ENCODE measurements at places on chromosomes 2 and 18. TPM values are rescaled to one million over a fixed set of nuclear protein-coding genes. Genes with fewer than 3 reads are reported as not detected.

The DDX18 gene
- 28.2 TPM for total RNA-seq

The IL1R1 gene
- 20.9 TPM for total RNA-seq

The SPP2 gene
- not detected for total RNA-seq

The CLEC4F gene
- total RNA-seq, result 0.25 TPM

The HOXD10 gene
- total RNA-seq, result not detected

The TGFA gene
- 1.1 TPM for total RNA-seq

The RAD51AP2 gene
- total RNA-seq, result 0.10 TPM

The RMDN2 gene
- 6.2 TPM for total RNA-seq

The FSIP2 gene
- 0.20 TPM for total RNA-seq

The CROCC2 gene
- not detected for total RNA-seq

DNA sequence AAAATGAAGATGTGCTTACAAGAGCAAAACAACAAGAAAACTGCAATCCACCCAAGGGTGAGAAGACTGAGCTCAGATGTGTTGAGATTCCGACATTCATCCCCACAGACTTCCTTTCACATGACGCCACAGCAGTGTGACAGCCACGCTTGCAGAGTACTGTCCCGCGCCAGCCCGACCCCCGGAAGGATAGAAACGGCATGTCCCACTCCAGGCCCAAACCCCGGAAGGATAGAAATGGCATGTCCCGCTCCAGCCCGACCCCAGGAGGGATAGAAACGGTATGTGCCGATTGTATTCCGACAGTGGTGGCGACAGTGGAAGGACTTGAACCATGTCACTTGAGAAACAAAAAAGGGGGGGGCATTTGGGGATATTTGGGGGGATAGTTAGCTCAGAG, 119.1 kb upstream of the PXDN start:
- no peak for DNase-seq

DNA sequence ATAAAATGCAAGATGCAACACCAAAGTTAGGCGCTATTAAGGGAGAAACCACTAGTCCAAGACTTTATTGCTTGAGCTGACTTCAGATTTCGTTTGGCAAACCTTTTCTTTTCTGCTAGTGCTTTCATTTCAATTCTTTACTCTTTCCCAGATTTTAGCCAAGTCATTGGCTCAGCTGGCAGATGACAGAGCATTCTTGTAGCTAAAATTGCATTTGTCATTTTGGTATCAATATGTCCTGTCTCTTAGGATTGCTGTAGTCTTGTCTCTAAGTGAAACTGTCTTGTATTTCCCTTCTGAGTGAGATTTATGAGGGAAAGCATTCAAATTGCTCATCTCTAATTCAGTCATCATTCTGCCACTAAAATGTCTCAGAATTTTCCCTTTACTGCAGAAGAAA, 335.1 kb downstream of the METTL4 start:
- DNase-seq, result no peak

GRCh38 chr2:119293254-119293653, 69.6 kb downstream of the STEAP3 start:
- DNase-seq, result no peak

GRCh38 chr2:20624884-20625485, 25.9 kb downstream of the HS1BP3 start:
- peak; percentile 22 for DNase-seq

DNA sequence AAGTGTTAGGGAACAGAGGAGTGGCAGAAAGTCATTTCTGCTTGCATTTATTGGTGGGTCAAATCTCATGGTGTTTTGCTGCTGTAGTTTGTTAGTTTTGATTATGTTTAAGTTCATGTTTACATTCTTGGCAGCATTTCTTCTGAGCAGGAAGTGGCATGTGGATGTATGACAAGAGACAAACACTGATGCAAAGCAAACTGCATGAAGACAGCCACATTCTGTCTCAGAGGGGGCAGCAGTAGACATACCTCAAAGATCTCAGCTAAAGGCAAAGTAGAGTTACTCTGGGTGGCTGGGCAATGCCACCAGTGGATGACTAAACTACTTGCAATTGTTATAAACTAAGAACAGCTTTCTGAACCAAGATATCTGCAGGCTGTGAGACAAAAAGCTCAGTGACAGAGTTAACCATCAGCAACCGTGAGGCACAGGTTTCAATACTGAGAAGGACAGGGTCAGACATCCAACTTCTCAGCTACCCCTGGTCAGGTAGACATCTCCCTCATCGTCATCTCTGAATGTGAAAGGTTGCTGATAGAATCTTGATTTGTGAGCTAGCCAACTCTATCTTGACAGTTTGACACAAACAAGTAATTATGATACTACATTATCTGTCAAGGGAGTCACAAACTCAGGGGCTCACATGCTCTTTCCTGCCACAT, 16.4 kb downstream of the GALNT3 start:
- DNase-seq, result no peak

- no peak for DNase-seq
These were observed 216.4 kb downstream of the BCL2 start for GRCh38 chr18:63102941-63103744.

- no peak for DNase-seq
These were observed 30.0 kb downstream of the PID1 start for GRCh38 chr2:229240984-229241491.

GRCh38 chr18:11339188-11339775, 189.9 kb upstream of the PIEZO2 start:
- DNase-seq, result no peak

GRCh38 chr2:137220438-137220993, 455.2 kb downstream of the THSD7B start:
- DNase-seq, result no peak

DNA sequence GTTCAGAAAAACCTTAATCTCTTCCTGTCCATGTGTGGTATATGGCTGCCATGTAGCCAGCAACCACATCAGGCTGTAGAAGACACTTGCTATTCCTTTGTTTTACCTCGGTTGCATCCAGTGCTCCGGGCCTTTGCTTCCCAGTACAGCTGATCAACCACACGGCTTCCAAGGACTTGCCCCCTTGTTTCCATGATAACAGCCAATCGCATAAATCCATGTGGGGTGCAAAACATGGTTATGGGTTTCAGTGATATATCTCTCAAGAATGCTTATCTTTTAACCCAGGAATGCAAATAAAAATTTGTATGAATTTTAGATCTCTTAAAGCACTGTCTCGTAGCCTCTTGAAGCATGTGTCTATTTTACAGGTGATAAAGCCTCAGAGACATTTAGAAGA, 118.3 kb downstream of the MGAT5 start:
- DNase-seq, result no peak

- no peak for DNase-seq
These were observed 19.1 kb downstream of the KCNE4 start for GRCh38 chr2:223071139-223071538.

DNA sequence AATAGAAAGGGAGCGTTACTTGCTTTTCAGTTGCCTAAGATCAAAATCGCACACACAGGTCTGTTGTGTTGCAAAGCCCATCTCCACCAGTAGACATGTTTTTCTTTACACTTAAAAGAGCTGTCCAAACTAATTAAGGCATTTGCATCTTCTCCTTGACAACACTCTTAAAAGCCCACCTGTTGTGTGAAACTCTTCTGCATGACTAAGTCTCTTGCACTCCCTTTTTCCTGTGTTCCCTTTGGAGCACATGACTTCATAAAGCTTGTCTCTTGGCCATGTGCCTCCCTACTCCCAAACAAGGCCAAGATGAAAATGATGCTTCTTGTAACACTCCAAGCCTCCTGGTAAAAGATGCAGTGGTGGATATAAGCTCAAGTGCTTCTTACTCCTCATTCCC, 26.1 kb downstream of the PID1 start:
- no peak for DNase-seq

- DNase-seq, result no peak
These were observed 725 bp downstream of the FBXO48 start for GRCh38 chr2:68466361-68466777.

DNA sequence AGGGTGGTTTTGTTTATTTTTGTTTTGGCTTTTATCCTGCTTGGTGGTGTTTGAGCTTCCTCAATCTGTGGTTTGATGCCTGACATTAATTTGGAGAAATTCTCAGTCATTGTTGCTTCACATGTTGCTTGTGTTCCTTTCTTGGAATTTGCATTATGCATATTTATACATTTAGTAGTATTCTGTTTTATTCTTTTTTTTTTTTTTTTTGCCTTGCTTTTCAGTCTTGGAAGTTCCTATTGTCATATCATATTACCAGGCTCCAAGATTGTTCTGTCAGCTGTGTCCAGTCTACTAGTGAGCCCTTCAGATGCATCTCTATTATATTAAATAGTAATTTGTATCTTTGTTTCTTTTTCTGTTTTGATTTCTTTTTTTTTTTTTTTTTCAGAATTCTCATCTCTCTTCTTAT, 77.0 kb downstream of the EPC2 start:
- DNase-seq, result no peak

GRCh38 chr2:21887881-21888280, 764.1 kb downstream of the TDRD15 start:
- no peak for DNase-seq

DNA sequence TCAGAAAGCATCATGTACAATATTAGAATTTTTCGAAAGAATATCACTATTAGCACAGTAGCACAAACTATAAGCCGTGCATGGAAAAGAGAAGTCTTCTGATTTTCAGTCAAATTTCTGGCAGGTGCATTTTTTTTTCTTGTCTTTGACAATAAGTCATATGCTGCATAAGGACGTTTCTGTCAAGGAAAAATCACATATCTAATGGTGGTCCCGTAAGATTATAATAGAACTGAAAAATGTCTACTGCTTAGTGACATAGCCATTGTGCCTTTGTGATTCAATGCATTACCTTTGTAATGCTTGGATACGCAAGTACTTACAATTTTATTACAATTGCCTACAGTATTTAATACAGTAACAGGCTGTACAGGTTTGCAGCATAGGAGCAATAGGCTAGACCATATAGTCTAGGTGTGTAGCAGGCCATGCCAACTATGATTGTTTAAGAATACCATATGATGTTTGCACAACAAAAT, 329.3 kb downstream of the LRRTM4 start:
- DNase-seq, result no peak

- DNase-seq, result no peak
These were observed 489.1 kb downstream of the ZEB2 start for GRCh38 chr2:144030791-144031190.

- peak; percentile 58 for DNase-seq
These were observed 506 bp downstream of the BMPR2 start for GRCh38 chr2:202376460-202377206.

- DNase-seq, result peak; percentile 74
These were observed 104.9 kb downstream of the ASAP2 start for GRCh38 chr2:9311488-9311887.

DNA sequence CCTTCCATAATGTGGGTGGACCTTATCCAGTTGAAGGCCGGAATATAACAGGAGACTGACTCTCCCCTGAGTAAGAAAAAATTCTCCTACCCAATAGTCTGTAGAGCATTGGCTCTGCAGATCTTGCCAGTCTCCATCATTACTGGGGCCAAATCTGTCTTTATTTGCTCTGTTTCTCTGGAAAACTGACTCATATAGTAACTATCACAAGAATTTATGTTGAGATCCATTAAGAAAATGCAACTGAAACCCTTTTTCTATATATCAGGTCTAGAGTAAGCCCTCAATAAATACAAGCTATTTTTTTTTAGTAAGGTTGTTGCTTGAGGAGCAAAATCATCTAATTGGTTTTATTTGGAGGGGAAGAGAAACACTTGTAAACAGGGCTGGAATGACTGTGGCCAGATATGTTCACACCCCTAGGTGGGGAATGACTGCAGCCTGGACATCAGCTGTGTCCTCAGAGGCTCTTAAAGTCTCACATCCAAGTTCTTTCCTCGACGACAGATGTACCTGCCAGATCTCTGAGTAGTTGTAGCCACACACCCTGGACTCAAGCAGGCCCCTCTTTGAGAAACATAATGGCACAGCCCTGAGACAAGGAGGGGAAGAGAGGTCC, 339.7 kb downstream of the TNS1 start:
- no peak for DNase-seq

DNA sequence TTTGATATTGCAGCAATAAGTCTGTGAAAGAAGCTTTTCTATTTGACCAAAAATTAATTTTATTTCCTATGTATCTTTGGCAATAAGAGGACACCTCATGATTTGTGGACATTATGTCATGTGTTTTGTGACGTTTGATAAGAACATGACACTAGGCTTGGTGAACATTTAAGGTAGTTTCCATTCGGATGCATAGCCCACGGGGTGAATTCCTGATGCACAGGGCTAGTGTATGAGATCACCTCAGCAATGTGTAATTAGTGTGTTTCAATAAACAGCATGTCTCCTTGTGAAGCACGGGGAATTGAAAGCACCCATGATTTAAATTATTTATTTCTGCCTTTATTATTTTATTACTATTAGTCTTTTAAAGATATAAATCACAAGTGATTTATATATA, 146.1 kb upstream of the LINC00305 start:
- no peak for DNase-seq

GRCh38 chr2:48032765-48033164, 126.5 kb upstream of the FBXO11 start:
- DNase-seq, result no peak

DNA sequence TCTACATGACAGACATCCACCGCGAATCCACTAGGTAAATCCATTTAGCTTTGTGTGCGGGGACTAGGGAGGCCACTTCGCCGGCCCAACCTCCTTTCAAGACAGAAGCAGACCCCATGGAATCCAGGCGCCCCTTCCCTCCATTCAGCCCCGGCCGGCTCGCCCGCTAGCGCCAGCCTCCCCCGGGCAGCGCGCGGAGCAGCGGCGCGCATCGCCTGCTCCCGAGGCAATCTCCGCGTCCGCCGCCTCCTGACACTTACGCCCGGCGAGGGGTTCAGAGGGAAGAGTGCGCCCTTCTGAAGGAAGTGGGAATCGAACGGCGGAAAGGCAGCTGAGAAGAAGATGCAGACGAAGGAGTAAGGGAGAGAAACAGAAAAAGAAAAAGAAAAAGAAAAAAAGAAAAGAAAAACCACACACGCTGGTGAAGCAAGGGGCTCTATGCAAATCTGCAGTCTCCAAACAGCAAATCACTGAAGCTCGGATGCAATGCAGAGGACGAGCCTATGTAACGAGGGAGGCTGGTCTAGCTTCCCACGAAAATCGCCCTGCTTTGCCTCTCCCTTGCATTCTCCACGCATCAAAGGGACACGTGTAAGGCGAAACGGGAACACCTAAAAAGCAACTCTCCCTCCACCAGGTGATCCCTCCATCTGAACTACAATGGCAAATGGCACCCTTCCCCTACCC, 684.4 kb downstream of the NRXN1 start:
- no peak for DNase-seq

- DNase-seq, result no peak
These were observed 65.8 kb upstream of the TLK1 start for GRCh38 chr2:171226461-171226860.

- DNase-seq, result no peak
These were observed 11.6 kb upstream of the HNMT start for GRCh38 chr2:137952586-137953129.

- DNase-seq, result no peak
These were observed 128.0 kb downstream of the SPP2 start for GRCh38 chr2:234178330-234179030.

GRCh38 chr2:9937968-9938367, 13.5 kb upstream of the GRHL1 start:
- no peak for DNase-seq
